ENCODE measurements at places on chromosomes 5 and 9.

GRCh38 chr5:96081276-96081858 lies 119.7 kb upstream of the ELL2 start:
- H3K27me3 ChIP-seq, result no peaks in the 10 kb centered on the region
- no peak overlapping the region for H3K27ac ChIP-seq
- no peaks in the 10 kb centered on the region for H3K36me3 ChIP-seq
- H3K4me1 ChIP-seq, result peaks cover 49% of the 10 kb centered on the region

- H3K4me3 ChIP-seq, result no peak overlapping the region
- H3K36me3 ChIP-seq, result no peaks in the 10 kb centered on the region
- H3K4me1 ChIP-seq, result peaks cover 9% of the 10 kb centered on the region
- H3K27me3 ChIP-seq, result peaks cover 9% of the 10 kb centered on the region
- DNase-seq, result no peak
- H3K27ac ChIP-seq, result no peak overlapping the region
These were observed 29.9 kb downstream of the MAT2B start for GRCh38 chr5:163535290-163535689.

- peak; percentile 42 for DNase-seq
- peaks cover 63% of the 10 kb centered on the region for H3K4me1 ChIP-seq
- H3K27me3 ChIP-seq, result no peaks in the 10 kb centered on the region
- H3K36me3 ChIP-seq, result no peaks in the 10 kb centered on the region
- peak overlapping the region; percentile 82 for H3K4me3 ChIP-seq
- H3K27ac ChIP-seq, result no peak overlapping the region
These were observed 71.2 kb downstream of the C9orf50 start for GRCh38 chr9:129549684-129550083.

DNA sequence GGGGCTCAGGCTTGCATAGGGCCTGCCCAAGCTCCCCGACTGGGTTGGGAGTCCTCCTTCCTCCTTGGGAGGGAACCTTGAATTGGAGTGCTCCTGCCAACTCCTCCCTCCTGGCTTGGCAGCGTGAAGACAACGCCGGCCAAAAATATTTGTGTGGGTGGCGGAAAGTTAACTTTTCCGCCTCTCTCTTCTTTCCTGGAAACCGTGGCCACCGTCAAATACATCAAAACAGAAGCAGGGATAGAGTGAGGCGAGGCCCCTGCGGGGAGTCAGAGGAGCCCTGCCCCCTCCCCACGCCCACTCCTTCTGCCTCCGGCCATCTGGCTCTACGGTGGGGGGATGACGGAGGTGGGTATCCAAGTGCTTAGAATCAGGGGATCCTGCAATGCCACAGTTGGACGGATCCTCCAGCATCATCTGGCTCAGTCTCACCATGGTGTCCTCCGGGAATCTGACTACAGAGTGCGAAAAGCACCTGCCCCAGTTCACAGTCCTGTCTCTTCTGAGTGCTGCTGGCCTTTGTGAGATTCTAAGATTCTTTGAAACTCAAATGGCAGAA lies 25.2 kb upstream of the SYNPO start:
- peaks cover 32% of the 10 kb centered on the region for H3K27me3 ChIP-seq
- no peak for DNase-seq
- H3K4me1 ChIP-seq, result peaks cover 54% of the 10 kb centered on the region
- no peak overlapping the region for H3K27ac ChIP-seq
- no peaks in the 10 kb centered on the region for H3K36me3 ChIP-seq

GRCh38 chr5:140141241-140141640 lies 15.5 kb downstream of the IGIP start:
- no peak overlapping the region for H3K27ac ChIP-seq
- no peak overlapping the region for H3K4me3 ChIP-seq
- peaks cover 73% of the 10 kb centered on the region for H3K27me3 ChIP-seq
- H3K36me3 ChIP-seq, result no peaks in the 10 kb centered on the region
- peaks cover 11% of the 10 kb centered on the region for H3K4me1 ChIP-seq

- H3K4me1 ChIP-seq, result peaks cover 71% of the 10 kb centered on the region
- H3K27ac ChIP-seq, result no peak overlapping the region
- no peaks in the 10 kb centered on the region for H3K36me3 ChIP-seq
- H3K27me3 ChIP-seq, result peaks cover 65% of the 10 kb centered on the region
- DNase-seq, result no peak
- H3K4me3 ChIP-seq, result no peak overlapping the region
These were observed 22.1 kb upstream of the GALNT10 start for GRCh38 chr5:154168395-154168794.

- H3K27ac ChIP-seq, result no peak overlapping the region
- no peak overlapping the region for H3K4me3 ChIP-seq
- no peaks in the 10 kb centered on the region for H3K4me1 ChIP-seq
- no peaks in the 10 kb centered on the region for H3K36me3 ChIP-seq
- DNase-seq, result no peak
These were observed 302.9 kb downstream of the NSG2 start for GRCh38 chr5:174348311-174348981.

DNA sequence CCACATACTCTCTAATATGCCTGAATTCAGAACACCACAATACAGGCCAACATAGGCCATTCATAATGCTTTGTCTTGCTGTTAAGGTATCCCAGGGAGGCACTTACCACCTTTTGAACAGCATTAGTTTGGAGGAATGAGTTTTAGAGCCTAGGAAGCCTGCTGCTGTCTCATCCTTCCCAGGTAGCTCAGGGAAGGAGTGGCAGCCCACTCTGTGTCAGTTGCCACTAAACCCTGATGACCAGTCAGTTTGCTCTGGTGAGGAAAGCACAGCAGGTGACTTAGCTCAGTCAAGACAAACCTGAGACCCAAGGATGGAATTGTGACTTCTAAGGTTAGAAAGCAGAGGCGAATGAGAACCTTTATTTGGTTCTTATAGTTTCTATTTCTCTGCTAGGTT lies 337.4 kb upstream of the ATP10B start:
- peaks cover 14% of the 10 kb centered on the region for H3K4me1 ChIP-seq
- no peaks in the 10 kb centered on the region for H3K36me3 ChIP-seq
- no peak overlapping the region for H3K4me3 ChIP-seq
- no peak overlapping the region for H3K27ac ChIP-seq
- H3K27me3 ChIP-seq, result no peaks in the 10 kb centered on the region
- no peak for DNase-seq

DNA sequence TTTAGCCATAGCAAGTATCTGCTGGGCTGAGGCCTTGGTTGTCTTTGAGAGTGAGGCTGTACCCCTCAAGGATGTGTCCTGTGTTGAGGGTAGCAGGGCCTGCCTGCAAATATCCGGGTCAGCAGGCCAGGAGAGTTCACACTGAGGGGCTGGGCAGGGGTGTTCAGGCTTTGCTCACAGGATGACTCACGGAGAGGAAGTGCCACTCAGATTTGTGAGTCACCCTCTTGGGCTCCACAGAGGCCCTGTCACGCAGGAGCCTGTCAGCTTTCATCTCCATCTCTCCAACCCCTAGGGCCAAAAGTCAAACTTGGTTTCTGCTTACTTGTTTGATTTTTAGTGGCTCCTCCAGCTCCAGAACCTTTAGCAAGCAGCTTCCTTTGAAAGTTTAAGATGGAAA lies 211.5 kb downstream of the SEC61B start:
- no peak for DNase-seq
- H3K4me1 ChIP-seq, result peaks cover 10% of the 10 kb centered on the region
- H3K4me3 ChIP-seq, result no peak overlapping the region
- H3K27ac ChIP-seq, result peak overlapping the region; percentile 57

GRCh38 chr5:14687023-14687665 lies 22.6 kb downstream of the OTULIN start:
- H3K4me1 ChIP-seq, result peaks cover 11% of the 10 kb centered on the region
- DNase-seq, result no peak
- peaks cover 64% of the 10 kb centered on the region for H3K36me3 ChIP-seq
- H3K27ac ChIP-seq, result no peak overlapping the region
- no peaks in the 10 kb centered on the region for H3K27me3 ChIP-seq

DNA sequence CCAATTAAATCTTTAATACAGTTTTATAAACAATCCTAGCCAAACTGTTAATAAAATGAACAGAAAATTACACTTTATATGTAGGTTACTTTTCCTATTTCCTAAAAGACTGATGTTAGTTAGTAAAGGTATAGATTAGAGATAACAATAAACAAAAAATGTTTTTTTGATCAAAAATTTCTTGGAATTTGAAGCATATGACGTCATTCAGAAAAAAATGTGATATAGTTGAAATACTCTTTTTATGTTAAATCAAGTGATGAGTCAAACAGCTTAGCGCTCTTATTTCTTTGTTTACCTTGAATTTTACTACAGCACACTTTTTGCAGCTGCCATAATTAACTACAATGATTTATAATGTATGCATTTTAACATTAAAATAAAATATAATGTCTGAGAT lies 195.8 kb downstream of the SLC12A2 start:
- no peak overlapping the region for H3K27ac ChIP-seq
- H3K4me3 ChIP-seq, result no peak overlapping the region
- H3K36me3 ChIP-seq, result peaks cover 64% of the 10 kb centered on the region
- H3K4me1 ChIP-seq, result no peaks in the 10 kb centered on the region
- no peak for DNase-seq
- H3K27me3 ChIP-seq, result no peaks in the 10 kb centered on the region

GRCh38 chr9:134699343-134699740 lies 57.7 kb downstream of the COL5A1 start:
- peaks cover 12% of the 10 kb centered on the region for H3K4me1 ChIP-seq
- H3K36me3 ChIP-seq, result no peaks in the 10 kb centered on the region
- H3K4me3 ChIP-seq, result no peak overlapping the region
- no peaks in the 10 kb centered on the region for H3K27me3 ChIP-seq

- H3K4me3 ChIP-seq, result peak overlapping the region; percentile 95
- peak; percentile 56 for DNase-seq
- peaks cover 68% of the 10 kb centered on the region for H3K27me3 ChIP-seq
- H3K36me3 ChIP-seq, result no peaks in the 10 kb centered on the region
These were observed 1.5 kb downstream of the SMARCA2 start for GRCh38 chr9:2016408-2017330.

- H3K4me3 ChIP-seq, result no peak overlapping the region
- H3K27me3 ChIP-seq, result peaks cover 3% of the 10 kb centered on the region
- peaks cover 52% of the 10 kb centered on the region for H3K4me1 ChIP-seq
- H3K36me3 ChIP-seq, result no peaks in the 10 kb centered on the region
These were observed 260.6 kb upstream of the ANKRD55 start for GRCh38 chr5:56493766-56494165.

- peaks cover 20% of the 10 kb centered on the region for H3K27me3 ChIP-seq
- DNase-seq, result no peak
- peak overlapping the region; percentile 57 for H3K27ac ChIP-seq
- no peak overlapping the region for H3K4me3 ChIP-seq
- peaks cover 8% of the 10 kb centered on the region for H3K36me3 ChIP-seq
These were observed 61.2 kb downstream of the CMYA5 start for GRCh38 chr5:79750611-79751510.

- no peaks in the 10 kb centered on the region for H3K4me1 ChIP-seq
- no peaks in the 10 kb centered on the region for H3K36me3 ChIP-seq
- no peak overlapping the region for H3K4me3 ChIP-seq
- no peak overlapping the region for H3K27ac ChIP-seq
- DNase-seq, result no peak
These were observed 519.0 kb upstream of the DAB2 start for GRCh38 chr5:39943811-39944210.

DNA sequence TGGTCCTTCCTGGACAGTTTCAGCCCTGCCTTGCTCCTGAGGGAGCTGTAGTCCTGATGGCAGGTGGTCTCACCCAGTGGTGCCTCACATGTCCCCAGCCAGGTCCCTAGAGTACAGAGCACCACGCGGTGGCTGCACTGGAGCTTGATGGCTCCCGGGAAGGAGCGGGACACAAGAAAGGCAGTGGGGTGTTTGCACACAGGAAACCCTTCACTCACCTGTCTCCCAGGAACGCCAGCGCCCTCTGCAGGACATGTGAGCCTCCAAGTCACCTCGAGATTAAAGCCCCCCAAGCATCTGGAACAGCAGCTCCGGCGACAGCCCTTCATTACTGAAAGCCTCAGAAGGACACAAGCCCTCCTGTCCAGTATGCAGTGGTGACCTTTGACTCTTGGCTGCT lies 19.9 kb upstream of the TMEM250 start:
- H3K36me3 ChIP-seq, result no peaks in the 10 kb centered on the region
- DNase-seq, result peak; percentile 65
- no peak overlapping the region for H3K4me3 ChIP-seq
- no peak overlapping the region for H3K27ac ChIP-seq
- H3K4me1 ChIP-seq, result peaks cover 21% of the 10 kb centered on the region
